ENCODE measurements at places on chromosomes 1 and 21.
A peak's percentile ranks its signal among the peaks of the same experiment; 100 is the strongest.

DNA sequence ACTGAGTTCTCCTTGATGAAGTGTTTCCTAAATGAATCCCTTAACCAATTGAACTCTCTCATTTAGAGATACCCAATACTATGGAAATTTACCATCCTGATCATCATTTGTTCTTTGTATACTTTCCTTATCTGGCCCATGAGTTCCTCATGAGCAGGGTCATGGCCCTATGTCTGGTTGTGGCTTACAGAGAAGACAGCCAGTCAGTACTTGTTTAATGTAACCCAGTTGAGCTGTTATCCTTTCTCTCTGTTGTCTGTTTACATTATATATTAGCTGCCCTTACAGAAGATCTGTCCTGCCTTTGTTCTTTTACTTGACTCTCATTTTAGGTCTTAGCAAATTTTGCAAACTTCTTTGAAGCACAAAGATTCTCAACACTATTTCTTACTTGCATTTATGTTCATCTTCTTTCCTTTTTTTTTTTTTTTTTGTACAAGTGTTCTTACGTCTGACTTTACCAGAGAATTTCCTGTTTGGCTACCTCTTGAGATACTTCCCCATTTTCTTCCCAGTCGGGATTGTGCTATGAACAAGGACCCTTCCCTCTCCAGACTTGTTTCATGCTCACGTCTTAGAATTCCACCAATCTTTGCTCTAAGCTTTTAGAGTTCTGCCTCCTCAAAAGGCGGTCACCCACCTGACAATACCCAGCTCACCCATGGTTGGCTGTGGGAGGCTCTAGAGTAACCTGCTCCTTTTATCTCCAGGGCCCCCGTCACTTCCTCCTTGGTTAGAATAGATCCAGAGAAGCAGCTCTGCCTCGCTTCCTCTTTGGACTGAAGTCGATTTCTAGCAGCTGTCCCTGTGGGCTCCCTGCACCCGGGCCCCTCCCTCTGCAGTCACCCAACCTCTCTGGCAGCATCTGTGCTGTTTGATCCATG, 53.6 kb upstream of the RUNX1 start:
- DNase-seq: no peak

DNA sequence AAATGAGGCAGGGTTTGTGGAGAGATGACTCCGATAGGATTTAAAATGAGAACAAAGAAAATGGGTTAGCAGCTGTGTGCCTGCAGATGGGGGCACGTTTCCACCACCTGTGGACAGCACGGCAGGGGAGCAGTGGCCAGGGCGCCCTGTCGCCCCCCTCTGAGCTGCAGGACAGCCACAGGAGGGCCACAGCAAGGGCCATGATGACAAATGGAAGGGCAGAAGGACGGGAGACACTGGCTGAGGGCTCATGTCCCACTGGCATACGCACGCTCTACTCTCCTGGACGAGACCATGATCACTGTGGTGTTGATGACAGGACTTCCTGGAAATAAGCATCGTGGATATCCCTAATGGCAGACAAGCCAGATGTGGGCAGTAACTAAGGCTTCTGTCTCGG, 241.0 kb downstream of the SDCCAG8 start:
- DNase-seq: no peak

DNA sequence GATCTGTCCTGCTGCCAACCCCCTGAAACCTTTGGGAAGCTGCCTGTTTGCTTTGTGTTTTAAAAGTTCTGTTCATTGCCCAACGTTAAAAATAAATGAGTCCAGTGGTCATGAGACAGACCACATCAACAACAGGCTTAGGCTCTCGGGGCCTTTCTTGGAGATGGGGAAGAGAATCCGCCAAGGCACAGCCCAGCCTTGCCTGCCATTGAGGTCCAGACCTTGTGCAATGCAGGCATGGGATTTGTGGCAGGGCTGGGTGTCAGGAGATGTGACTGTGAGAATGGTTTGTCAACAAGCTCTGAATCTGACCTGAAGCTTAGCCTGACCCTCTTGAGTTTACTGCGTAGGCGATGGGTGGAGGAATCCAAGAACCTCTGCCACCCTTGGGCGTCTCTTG, 4.2 kb downstream of the SPSB1 start:
- DNase-seq: no peak

GRCh38 chr1:174276087-174276486, 116.8 kb downstream of the RABGAP1L start:
- DNase-seq: no peak

DNA sequence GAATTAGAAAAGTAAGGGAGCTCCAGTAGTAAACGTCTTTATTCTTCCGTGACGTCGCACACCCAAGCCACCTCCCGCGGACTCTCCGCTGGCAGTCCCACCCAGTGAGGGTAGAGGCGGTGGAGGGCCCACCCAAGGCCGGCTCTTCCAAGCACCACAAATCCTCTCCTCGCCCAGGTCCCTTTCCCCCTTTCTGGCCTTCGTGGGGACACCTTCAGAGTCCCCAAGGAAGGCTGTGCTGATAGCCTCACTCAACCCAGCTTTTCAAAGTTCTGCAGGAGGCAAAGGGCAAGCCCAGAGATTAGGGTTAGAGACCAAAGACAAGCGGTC, 349 bp upstream of the GPN2 start:
- no peak for DNase-seq

DNA sequence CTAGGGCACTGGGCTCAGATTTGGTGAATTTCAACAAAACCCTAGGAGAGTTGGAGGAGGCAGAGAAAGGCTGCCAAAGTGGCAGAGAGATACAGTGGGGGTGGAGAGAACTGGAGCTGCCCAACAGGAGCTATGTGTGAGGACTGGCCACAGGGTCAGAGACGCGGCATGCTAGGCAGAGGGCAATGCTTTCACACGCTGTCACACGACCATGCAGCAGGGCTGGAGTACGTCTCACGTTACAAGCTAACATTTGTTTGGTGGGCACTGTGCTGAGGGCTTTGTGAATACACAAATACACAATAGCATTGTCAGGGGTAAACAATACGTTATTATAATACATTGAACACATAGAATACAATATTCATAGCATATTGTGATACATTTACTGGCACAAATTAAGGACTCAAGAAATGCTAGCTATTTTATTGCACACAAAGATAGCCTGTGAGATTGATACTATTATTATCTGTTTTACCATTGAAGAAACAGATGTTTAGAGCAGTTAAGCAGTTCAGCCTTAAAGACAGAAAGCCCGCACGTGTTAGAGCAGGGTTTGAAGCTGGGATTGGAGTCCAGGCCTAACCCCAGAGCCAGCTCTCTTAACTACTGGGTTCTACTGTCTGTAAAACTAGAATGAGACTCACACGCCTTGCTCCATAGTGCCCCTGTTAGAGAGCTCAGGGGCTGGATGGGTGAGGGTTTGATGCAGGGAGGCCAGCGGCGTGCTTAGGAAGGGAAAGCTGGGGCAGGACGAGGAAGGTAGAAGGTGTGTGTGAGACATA, 4.5 kb downstream of the RAB7B start:
- no peak for DNase-seq

DNA sequence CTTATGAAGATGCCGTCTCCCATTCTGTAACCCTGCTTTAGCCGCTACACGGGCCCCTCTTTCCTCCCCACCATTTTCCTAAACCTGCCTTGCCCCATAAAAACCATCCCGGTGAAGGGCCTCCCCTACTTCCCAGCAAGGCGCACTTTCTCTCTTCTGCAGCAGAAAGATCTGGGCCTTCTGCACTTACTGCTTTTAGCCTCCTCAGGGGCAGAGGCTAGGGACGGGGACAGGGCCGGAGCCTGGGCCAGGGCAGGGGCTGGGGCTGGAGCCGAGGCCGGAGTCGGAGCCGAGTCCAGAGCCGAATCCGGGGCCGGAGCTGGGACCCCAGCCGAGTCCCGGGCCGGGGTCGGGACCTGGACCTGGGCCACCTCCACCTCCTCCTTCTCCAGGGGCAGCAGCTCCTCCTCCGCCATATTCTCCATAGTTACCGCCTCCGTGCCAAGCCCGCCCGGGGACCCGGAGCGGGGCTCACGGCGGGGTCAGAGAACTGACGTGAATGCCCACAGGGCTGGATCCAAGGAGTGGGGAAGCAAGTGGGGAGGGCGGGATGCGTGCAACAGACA, 382 bp downstream of the TRMT1L start:
- DNase-seq: no peak

DNA sequence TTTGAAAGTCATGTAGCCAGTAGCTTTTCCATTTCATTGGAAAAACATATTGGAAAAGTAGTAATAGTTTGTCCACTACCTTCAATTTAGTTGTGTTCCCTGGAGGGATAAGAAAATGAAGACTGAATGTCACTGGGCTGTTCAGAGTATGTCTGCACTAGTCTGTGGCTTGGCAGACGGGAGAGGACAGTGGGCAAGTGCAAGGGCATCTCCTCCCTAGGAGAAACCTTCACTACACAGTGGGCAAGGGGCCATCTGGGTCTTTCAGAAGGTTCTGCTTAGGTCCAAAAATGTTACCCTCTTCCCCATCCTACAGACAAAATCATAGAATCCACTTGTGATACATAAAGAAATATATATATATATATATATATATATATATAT, 118.1 kb downstream of the C1orf21 start:
- no peak for DNase-seq

GRCh38 chr1:91583326-91583755, 82.7 kb downstream of the CDC7 start:
- DNase-seq: peak; percentile 88

GRCh38 chr1:43757343-43758053, 50.2 kb downstream of the ST3GAL3 start:
- no peak for DNase-seq

DNA sequence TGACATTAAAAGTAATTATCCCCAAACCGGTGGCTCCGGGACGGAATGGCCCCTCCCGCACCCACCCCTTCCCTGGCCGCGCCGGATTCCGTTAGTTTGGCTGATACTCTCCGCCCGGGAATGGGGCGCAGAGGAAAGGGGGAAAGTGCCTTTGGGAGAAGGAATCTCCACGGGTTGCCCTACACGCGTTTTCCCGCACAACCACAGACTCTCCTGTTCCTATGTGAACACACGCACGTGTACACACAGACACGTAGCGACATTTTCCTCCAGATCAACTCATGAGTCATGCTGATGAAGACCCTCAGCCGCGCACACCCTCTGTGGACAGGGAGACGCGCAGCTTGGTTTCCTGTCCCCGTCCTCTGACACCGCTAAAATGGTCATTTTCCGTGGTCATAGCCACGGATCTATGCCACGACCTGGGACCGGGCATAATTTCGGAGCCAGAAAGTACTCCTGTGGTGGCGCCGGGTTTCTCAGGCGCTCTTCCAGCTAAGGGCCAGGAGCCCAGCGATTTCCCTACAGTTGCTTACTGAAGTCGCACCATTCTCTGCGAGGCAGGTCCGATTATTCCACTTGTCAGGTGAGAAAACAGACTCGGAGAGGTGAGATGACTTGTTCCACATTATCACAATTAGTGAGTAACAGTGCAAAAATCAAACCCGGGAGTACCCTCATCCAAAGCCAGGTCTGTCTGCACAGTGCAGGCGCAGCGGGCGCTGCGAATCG, 4.0 kb upstream of the DMRTA2 start:
- no peak for DNase-seq

GRCh38 chr1:77487631-77488030, 194.8 kb downstream of the ZZZ3 start:
- DNase-seq: no peak

DNA sequence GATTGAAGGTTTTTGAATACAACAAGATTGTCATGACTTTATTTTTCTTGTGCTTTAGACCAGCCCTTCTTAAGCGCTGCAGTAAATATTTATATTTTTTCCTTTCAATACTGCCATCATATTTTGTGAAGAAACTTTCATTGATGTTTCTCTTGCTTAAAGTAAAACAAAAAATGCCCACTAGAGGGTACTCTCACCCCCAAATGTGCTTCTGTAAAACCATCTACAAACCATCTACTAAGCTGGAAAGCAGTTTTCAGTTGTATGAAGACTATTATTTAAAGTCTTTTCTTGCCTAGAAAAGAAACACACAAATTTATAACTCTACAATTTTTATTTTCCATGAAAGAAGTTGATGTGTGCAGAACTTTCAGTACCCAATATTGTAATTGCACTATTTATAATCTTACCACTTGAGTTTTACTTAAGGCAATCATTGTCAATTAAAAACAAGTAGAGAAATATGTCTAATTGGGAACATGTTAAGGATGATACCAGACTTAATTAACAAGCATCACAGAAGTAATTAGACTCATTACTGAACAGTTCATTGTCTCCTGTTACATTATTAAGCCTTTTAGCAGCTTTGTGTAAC, 10.7 kb downstream of the LEPR start:
- no peak for DNase-seq

DNA sequence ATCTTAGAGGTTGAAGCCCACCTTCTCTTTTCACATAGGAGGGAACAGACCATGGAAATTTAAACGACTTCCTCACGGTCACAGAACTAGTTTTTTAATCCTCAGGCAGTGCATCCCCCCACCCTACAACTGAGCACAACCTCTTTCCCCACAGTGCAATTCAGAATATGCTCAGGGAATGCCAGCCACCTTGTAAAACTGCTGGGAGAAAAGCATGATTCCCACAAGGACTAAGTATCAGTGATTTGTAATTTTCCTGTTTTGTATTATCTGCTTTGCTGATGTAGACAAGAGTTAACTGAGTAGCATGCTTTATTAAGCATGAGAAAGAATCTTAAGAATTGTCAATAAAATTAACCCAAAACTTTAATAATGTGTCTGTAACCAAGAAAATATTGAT, 23.8 kb downstream of the TMEM50A start:
- DNase-seq: peak; percentile 30

GRCh38 chr21:35265170-35265877, 216.2 kb upstream of the RUNX1 start:
- DNase-seq: no peak

- no peak for DNase-seq
Measured at GRCh38 chr1:178465011-178465410, 31.8 kb downstream of the CLEC20A start.

- DNase-seq: no peak
Measured at GRCh38 chr1:198203434-198203833, 46.6 kb downstream of the NEK7 start.

- DNase-seq: no peak
Measured at GRCh38 chr1:67573311-67573872, 111.6 kb upstream of the GADD45A start.

GRCh38 chr1:202752774-202753173, 42.5 kb upstream of the SYT2 start:
- no peak for DNase-seq
